ENCODE measurements at places on chromosomes 6 and 20. TPM values are rescaled to one million over a fixed set of nuclear protein-coding genes. Genes with fewer than 3 reads are reported as not detected.

DNA sequence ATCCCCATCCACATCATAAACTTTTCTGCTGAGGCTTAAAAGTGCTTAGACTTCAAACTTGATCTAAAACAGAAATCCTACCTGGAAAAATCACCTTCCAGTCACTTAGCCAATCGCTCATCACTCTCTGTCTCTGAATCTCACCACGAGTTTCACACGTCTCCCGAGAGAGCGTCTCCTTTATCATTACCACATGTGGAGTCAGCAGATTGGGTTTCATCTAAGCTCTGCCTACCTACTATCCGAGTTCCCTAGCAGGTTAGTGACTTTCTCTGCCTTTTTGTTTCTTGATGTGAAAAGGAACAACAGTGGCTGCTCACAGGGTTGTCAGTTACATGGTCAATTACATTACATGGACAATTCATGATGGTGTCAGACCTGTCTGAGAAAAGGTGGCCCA is 286.2 kb downstream of the ESR1 start:
- DNase-seq = no peak

DNA sequence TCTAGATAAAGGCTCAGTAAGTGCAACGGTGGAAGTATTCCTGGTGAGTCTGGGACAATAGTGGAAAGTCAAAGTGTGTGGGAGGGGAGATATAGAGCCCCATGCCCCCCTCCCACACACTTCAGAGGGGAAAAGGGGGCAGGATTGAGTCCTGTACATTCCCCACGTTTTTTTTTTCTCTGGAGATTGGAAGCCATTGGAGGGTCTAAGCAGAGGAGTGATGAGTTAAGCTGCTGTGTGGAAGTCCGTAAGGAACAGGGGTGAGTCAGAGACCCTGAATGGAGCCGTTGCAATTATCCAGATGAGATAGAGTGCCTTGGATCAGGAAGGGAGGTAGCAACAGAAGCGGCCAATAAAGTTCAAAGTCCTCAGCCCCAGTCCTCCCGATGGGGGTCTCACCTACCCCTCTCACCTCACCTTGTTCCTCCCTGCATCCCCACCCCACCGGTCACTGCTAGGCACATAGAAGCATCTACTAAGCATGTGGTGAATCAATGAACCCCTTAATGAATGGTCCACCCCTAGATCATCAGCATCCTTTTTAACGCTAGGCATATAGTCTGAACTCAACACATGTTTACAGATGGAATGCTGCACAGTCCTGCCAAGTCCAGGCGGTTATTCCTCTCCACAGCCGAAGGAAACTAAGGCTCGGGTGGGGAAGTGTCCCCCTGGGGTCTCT is 662 bp upstream of the SLC9A8 start:
- DNase-seq = no peak

DNA sequence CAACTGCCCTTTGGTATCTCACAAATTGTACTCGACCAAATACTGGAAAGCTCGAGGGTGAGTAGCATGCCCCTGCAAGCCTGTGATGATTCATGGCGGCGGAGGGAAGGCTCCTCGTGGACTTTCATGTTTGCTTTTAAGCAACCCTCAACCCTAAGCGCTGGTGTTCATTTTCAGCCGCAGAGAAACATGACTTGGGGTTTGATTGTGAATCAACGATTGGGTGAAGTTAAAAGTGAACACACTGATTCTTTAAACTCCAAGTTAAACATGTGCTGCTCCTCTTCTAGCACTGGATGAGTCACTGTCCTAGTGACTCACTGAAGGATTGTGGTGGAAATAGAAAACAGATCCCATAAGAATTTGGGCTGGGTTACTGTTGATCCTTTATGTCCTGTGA is 8.3 kb downstream of the CD109 start:
- DNase-seq = no peak

The KCNK5 gene
- 0.60 TPM for total RNA-seq

The CALHM6 gene
- 2.9 TPM for total RNA-seq

All from Right ventricle myocardium inferior (tissue), 1 donor.